Left ventricle myocardium superior (tissue), 1 donor: ENCODE measurements at places on chromosomes 12 and 14. TPM values are rescaled to one million over a fixed set of nuclear protein-coding genes. Genes with fewer than 3 reads are reported as not detected.

Gene COX8C
- total RNA-seq: 0.55 TPM

Gene OR4E1
- total RNA-seq: not detected

Gene FAM181A
- not detected for total RNA-seq

Gene FGF23
- not detected for total RNA-seq

Gene NINJ2
- 5.3 TPM for total RNA-seq

- no peak for DNase-seq
Measured at GRCh38 chr12:108657130-108657745, 23.5 kb upstream of the SELPLG start.

DNA sequence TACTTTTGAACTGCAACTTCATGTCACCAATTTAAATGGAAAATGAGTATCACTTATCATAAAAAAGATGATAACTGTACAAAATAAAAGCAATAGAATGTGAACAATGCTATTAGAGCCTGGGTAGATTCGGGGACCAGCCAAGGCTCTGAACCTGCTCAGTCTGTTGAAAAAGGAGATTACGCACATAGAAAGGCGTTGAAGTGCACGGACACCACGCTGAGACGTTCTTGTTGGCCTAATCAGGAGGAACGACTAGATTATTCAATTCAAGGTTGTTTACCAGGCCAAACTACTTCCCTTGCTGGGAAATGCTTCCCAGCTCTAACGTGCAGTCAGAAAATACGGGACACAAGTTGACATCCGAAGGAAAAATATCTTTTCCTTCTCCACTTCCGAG lies 23.5 kb upstream of the BDKRB1 start:
- no peak for DNase-seq

DNA sequence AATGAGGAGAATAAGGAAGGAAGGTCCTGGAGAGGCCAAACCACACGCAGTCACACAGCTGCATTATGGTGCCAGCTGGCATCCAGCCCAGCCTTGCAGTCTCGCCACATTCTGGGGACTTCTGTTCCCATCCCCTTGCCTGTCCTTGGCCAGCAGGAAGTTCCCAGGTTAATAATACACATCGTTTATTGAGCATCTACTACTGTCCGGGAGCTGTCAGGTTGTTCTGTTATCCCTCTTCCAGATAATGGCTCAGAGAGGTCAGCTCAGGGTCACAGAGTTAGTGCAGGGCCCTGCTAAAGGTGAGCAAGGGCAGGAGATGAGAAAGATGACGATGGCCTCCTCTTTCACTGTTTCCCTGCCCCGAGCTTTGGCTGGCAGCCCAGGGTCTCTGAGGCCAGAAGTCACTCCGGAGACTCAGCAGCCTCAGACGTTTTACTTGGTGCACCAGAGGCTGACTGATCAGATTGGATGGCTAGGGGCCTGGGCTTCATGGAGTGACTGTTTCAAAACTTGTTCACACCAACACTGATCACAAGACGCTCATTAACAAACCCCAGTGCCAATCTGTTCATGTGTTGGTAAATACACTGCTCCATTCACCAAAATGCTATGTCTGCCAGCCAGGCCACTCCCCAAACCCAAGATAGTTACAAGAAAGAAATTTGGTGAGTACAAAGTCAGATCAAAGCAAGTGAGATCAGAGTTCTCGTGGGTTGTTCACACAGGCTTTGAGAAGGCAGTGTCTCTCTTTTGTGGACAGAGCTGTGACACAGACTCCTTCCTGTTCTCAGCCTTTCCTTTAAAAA lies 79.2 kb downstream of the B4GALNT3 start:
- DNase-seq: peak; percentile 85

DNA sequence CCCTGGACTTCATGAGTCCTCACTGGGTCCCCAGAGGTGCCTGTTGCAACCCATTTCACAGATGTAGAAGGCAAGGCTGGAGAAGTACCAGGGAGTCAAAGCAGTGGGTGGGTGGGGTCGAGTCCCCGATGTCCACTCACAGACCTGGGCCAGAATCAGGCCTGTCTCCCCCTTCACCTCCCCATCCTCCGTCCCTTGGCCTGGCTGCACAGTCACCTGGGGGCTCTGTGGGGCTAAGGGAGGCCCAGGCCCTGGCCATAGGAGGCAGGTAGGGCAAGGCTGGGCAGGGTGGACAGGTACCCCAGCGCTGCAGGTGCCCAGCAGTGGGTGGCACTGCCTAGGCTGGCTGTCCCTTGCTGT lies 29.5 kb downstream of the RTL1 start:
- DNase-seq: no peak

GRCh38 chr14:94485944-94486841 lies 10.2 kb upstream of the SERPINA9 start:
- DNase-seq: peak; percentile 69

GRCh38 chr12:65477721-65478120 lies 199.2 kb downstream of the MSRB3 start:
- no peak for DNase-seq

DNA sequence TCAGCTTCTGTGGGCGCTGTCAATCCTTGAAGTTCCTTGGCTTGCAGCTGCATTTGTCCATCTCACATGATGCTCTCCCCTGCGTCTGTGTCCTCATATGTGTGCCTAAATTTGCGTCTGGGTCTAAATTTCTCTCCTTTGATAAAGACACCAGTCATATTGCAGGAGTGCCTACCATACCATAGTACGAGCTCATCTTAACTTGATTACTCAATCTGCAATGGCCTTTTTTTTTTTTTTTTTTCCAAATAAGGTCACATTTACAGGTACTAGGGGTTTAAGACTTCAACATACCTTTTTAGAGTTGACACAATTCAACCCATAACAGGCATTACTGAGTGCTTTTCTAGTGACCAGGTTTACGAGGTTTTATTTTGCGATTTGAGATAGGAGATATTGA lies 233.3 kb upstream of the TBX3 start:
- no peak for DNase-seq

GRCh38 chr12:105100207-105100985 lies 7.1 kb upstream of the WASHC4 start:
- no peak for DNase-seq

DNA sequence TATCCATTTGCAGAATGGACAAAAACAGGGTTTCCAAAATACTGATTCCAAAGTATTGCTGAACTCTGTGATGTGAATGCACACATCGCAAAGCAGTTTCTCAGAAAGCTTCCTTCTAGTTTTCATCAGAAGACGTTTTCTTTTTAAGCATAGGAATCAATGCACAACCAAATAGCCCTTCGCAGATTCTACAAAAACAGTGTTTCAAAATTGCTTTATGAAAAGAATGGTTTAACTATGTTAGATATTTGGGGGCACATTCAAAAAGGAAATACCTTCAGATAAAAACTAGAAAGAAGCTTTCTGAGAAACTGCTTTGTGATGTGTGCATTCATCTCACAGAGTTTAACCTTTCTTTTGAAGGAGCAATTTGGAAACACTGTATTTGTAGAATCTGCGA lies 569.7 kb downstream of the ALG10 start:
- DNase-seq: no peak

DNA sequence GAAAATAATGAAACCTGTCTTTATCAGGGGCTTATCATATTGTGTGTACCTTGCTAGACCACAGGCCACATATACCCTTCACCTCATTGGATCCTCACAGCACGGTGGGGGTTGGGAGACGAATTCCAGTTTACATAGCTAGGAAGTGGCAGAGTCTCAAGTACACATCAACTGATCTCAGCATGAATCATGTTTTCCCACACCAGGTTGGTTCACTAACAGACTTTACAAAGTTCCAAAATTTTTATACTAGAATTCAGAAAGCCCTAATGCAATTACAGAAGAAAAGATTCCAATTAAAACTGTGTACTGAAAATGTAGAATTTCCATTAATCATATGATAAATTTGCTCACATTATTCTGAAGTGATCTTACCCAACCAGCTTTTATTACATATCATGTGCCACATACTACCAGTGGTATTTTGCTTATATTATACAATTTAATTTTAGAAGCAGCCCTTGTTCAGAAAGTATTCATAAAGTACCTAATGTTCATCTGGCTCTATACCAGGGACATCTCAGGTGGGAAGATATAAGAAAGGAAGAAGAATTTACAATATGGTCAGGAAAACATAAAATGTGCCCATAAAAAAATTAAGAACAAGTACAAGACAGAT lies 196.2 kb downstream of the ITPR2 start:
- DNase-seq: no peak

DNA sequence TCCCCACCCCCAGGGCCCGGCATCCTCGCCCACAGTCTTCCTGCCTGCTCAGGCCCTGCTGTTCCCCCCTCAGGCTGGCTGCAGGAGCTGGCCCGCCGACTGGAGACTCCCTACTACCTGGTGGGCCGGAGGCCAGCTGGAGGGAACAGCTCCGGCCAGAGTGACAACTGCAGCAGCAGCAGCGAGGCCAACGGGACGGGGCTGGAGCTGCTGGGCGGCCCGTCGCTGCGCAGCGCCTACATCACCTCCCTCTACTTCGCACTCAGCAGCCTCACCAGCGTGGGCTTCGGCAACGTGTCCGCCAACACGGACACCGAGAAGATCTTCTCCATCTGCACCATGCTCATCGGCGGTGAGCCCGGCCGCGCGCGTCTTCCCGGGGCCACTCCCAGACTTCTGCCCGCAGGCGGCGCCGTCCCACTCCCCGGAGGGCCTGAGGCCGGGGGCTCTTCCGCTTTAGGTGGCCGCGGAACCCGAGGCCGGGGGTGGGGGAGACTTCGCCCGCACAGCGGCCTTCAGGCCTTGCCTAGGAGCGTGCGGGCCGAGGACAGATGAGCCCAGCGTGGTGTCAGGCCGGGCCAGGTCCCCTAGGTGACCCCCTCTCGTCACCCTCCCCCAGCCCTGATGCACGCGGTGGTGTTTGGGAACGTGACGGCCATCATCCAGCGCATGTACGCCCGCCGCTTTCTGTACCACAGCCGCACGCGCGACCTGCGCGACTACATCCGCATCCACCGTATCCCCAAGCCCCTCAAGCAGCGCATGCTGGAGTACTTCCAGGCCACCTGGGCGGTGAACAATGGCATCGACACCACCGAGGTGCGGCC lies 10.2 kb downstream of the KCNH3 start:
- DNase-seq: peak; percentile 71

GRCh38 chr12:45907955-45908354 lies 82.4 kb downstream of the SCAF11 start:
- DNase-seq: no peak

DNA sequence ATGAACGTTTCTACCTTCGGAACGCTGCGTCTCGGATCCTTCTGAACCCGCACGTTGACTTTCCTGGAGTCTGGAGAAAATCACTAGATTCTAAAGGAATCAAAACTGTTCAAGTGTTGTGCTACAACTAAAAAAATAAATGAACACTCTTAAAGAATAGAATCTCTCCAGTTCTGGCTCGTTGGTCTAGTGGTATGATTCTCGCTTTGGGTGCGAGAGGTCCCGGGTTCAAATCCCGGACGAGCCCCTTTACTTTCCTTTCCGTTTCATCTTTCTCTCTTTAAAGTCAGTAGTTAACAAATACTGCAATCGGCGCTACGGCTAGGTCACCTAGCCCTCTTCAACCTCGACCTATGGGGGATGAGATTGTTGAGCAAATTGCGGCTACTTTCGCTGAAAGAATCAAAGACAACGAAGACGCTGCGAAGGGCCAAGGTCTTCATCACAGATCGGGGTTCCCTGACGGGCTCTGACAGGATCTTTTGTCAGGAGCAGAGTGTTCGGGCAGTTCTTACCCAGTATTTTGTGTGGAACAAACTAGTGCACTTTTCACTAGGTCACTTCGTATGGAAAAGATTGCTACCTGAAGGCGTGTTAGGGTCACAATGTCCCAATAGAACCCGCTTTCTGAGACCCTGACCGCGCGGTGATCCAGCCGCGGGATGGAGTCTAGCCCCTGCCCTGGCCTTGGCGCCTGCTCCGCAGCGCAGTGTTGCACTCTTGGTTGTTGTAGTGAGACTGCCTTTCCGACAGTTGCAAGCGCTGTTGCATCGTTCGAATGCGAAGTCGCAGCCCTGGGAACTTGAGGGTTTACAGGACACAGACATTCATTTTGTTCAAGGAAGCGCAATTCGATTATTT lies 8.4 kb downstream of the OR6S1 start:
- DNase-seq: no peak

GRCh38 chr12:112676507-112676906 lies 115.0 kb upstream of the RPH3A start:
- no peak for DNase-seq

- no peak for DNase-seq
Measured at GRCh38 chr12:1931642-1932041, 13.2 kb upstream of the CACNA2D4 start.
